ENCODE measurements at places on chromosomes 6 and 20. TPM values are rescaled to one million over a fixed set of nuclear protein-coding genes. Genes with fewer than 3 reads are reported as not detected.

FLRT3 gene
- total RNA-seq = 0.13 TPM

FITM2 gene
- total RNA-seq = 9.8 TPM

PLG gene
- not detected for total RNA-seq

OOEP gene
- 0.43 TPM for total RNA-seq

GMPR gene
- 4.9 TPM for total RNA-seq

VGLL2 gene
- total RNA-seq = not detected

TAGAP gene
- total RNA-seq = 0.11 TPM

KCNK15 gene
- total RNA-seq = 6.8 TPM

CDH26 gene
- 0.32 TPM for total RNA-seq

ZNF165 gene
- 0.97 TPM for total RNA-seq

MTFR2 gene
- total RNA-seq = 3.1 TPM

Data from articular chondrocyte of knee joint (primary cell).